Activated naive CD4-positive, alpha-beta T cell treated with anti-CD3 and anti-CD28 coated beads, Interleukin-2, amount 10 ng/mL, durations not matched to agents 7 days and 5 days (primary cell): ENCODE measurements at places on chromosomes 6 and 20.

GRCh38 chr6:123859291-123859690 is 55.6 kb downstream of the NKAIN2 start:
- DNase-seq, result no peak
- H3K4me3 ChIP-seq, result no peak overlapping the region
- H3K36me3 ChIP-seq, result no peaks in the 10 kb centered on the region
- H3K4me1 ChIP-seq, result no peaks in the 10 kb centered on the region
- no peaks in the 10 kb centered on the region for H3K27me3 ChIP-seq

GRCh38 chr6:112466373-112467151 is 119.4 kb downstream of the RFPL4B start:
- no peaks in the 10 kb centered on the region for H3K36me3 ChIP-seq
- no peak overlapping the region for H3K27ac ChIP-seq
- no peaks in the 10 kb centered on the region for H3K4me1 ChIP-seq
- H3K27me3 ChIP-seq, result no peaks in the 10 kb centered on the region
- no peak overlapping the region for H3K4me3 ChIP-seq
- DNase-seq, result no peak

DNA sequence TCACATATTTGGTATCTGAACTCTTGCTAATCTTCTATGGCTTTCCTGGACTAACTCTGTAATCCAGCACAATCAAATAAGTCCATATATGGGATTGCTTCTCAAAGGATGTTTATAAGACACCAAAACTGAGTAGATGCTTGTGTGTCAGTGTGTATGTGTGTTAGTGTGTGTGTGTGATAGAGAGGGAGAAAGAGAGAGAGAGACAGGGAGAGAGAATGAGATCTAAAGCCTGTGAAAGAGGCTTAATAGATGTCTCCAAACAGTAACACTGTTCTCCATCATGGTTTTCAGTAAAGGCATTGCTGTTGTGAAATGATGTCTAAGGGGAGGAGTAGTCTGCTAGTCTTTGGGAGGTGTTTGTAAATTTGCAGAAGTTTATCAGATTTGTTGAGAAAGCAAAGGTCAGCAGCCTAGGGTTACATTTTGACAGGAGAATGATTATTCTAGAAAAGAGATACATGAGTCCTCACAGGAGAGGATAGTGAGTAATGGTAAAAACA is 73.9 kb upstream of the MLIP start:
- H3K4me3 ChIP-seq, result no peak overlapping the region
- H3K27me3 ChIP-seq, result no peaks in the 10 kb centered on the region
- H3K36me3 ChIP-seq, result no peaks in the 10 kb centered on the region
- no peaks in the 10 kb centered on the region for H3K4me1 ChIP-seq
- DNase-seq, result no peak

GRCh38 chr6:80217794-80218193 is 111.3 kb downstream of the BCKDHB start:
- no peaks in the 10 kb centered on the region for H3K27me3 ChIP-seq
- no peak for DNase-seq
- no peak overlapping the region for H3K4me3 ChIP-seq
- no peaks in the 10 kb centered on the region for H3K4me1 ChIP-seq
- peaks cover 3% of the 10 kb centered on the region for H3K36me3 ChIP-seq

GRCh38 chr6:3349388-3350251 is 90.9 kb downstream of the PSMG4 start:
- no peak overlapping the region for H3K4me3 ChIP-seq
- H3K36me3 ChIP-seq, result no peaks in the 10 kb centered on the region
- H3K4me1 ChIP-seq, result peaks cover under 1% of the 10 kb centered on the region
- H3K27me3 ChIP-seq, result peaks cover 30% of the 10 kb centered on the region
- no peak overlapping the region for H3K27ac ChIP-seq

GRCh38 chr6:6694368-6694780 is 105.9 kb downstream of the LY86 start:
- DNase-seq, result no peak
- peak overlapping the region; percentile 72 for H3K27ac ChIP-seq
- peaks cover 10% of the 10 kb centered on the region for H3K36me3 ChIP-seq
- peaks cover 48% of the 10 kb centered on the region for H3K4me1 ChIP-seq
- H3K27me3 ChIP-seq, result peaks cover 31% of the 10 kb centered on the region

- H3K27ac ChIP-seq, result no peak overlapping the region
- H3K27me3 ChIP-seq, result no peaks in the 10 kb centered on the region
- no peaks in the 10 kb centered on the region for H3K4me1 ChIP-seq
- no peak overlapping the region for H3K4me3 ChIP-seq
- no peaks in the 10 kb centered on the region for H3K36me3 ChIP-seq
These were observed 240.7 kb downstream of the RNGTT start for GRCh38 chr6:88722686-88723085.

DNA sequence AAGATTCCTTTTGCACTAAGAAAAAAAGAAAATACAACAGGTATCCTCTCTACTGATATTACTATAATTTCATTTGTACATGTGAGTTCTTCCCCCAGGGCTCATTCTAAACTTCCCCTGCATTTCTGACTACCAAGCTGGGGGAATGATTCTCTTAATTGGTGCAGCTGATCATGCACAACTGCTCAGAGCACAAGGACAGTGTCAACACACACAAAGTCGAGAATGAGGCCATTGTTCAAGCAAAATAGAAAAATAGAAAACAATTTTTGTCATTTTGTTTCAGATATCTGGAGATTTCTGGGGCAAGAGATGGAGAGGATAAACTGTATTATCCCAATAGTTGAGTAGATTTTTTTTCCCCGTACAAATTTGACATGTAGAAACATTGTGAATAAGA is 236.3 kb downstream of the HAO1 start:
- H3K27me3 ChIP-seq, result no peaks in the 10 kb centered on the region
- H3K27ac ChIP-seq, result no peak overlapping the region
- no peak for DNase-seq

GRCh38 chr6:123211777-123212545 is 215.9 kb downstream of the CLVS2 start:
- H3K27ac ChIP-seq, result no peak overlapping the region
- H3K27me3 ChIP-seq, result no peaks in the 10 kb centered on the region
- H3K4me3 ChIP-seq, result no peak overlapping the region
- DNase-seq, result no peak
- H3K4me1 ChIP-seq, result no peaks in the 10 kb centered on the region
- no peaks in the 10 kb centered on the region for H3K36me3 ChIP-seq
